ENCODE measurements at places on chromosomes 3 and 15.

- DNase-seq = no peak
Measured at GRCh38 chr3:183933160-183933559, 48.5 kb upstream of the PARL start.

GRCh38 chr15:38072348-38073177, 138.1 kb downstream of the TMCO5A start:
- peak; percentile 78 for DNase-seq

DNA sequence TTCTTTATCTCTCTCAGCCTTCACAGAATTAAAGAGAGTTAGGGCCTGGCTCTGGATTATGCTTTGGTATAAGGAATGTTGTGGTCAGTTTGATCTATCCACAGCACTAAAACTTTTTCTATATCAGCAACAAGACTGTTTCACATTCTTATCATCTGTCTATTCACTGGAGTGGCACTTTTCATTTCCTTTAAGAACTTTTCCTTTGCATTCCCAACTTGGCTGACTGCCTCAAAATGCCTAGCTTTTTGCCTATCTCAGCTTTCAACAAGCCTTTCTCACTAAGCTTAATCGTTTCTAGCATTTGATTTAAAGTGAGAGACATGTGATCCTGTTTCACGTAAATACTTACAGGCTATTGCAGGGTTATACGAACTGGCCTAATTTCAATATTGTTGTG, 471.8 kb downstream of the GBE1 start:
- peak; percentile 64 for DNase-seq

DNA sequence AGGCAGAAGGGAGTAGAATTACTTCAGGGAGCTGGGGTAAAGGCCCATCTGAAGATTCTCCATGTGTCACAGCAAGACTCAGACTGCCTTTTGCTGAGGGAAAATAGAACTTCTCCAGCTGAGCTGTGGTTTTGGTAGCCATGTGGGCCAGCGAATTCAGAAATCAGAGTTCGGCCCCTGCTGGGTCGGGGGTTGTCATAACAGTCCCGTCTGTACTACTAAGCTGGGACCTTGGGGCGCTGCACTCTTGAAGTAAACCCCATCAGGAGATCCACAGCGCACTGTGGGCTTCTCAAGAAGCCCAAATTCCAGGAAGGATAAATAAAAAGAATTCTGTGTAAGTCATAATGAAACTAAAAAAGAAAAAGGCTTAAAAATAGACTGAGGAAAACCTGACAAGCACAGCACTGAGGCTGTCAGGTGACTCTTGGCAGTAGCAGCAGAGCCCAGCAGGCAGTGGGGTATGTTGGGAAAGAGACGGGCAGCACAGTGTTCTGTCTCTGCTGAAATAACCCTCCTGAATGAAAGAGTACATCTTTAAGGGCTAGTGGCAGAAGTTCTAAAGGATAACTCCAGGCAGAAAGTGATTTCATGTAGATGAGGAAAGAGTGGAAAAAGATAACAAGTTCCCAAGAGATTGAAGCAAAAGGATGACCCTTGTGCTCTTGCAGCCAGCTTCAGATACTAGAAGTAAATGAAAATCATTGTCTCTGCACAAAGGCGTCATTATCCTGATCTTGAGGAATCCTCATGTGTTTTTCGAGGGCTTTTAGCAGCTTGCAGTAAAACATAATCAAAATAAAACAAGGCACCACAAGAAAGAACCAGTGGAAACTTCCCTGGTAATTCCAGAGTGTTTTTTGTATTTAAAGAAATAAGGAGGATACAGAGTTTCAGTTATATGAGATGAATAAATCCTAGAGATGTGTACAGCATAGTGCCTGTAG, 74.5 kb downstream of the RAB7A start:
- no peak for DNase-seq

DNA sequence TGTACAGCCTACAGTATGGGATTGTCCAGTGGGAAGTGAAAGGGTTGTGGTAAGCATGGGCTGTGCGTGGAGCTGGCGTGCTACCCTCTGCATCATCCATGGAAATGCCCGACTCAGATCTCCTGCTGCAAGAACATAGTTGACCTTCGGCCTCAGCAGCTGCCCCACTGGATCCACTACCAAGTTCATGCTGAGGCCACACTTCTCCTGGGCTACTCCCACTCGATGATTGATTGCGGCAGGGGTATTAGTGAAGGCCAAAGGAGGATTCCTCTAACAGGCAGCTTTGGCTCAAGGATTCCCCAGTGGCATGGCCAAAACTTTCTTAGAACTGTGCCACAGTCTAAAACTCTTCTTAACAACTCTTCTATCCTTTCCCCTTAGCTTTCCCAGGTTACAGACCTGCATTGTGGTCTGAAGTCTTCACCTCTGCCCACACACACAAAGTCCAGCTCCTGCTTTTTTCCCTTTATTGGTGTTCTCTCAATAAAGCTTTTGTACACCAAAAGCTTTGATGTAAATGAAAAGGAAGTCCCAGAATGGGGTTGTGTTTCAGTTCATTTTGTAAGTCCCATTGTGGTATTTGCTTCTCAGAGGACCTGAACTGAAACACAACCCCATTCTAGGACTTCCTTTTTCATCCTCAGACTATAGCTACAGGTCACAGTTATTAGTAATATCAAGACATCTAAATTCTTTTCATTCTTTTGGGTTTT, 4.9 kb upstream of the TBC1D5 start:
- DNase-seq = no peak

GRCh38 chr3:72149645-72150300, 364.8 kb upstream of the PROK2 start:
- DNase-seq = no peak

DNA sequence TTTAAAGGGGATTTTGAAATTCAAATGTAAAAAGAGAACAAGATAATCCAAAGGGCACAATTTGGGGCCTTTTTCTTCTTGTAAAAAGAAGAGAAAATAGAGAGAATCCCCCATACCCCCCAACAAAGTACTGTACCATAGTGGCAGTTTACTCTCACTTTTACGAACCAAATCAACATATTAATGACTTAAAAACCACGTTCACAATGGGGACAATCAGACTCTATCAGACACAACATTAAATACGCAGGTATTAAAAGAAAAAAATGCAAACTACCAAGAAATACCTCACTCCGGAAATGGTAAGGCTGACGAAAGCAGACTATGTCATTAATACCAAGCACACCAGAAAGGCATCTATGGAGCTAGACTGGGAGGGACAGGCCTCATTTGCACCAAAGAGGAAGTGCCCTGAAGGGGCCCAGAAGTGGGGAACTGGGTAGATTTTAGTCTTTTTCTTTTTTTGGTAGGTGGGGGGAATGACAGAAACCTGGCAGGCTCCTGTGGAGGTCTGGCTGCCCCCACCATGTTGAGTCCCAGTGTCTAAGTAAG, 134.3 kb downstream of the TIGIT start:
- no peak for DNase-seq

DNA sequence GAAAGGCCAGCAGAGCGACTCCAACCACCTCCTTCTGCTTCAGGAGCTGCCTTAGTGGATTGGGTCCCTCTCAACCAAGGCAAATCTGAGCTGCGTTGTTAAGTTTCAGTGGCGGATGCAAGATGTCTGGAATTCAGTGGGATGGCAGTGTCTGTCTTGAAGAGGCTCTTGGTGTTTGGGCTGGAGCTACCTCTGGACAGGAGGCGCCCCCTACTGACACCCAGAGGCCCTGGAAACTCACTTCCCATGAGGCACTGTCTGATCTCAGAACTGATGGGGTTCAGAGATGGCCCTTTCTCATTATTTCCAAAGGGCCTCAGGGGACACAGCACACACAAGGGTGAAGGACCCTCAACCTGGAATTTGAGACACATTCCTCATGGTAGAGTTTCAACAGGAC, 6.0 kb upstream of the SLC28A1 start:
- DNase-seq = peak; percentile 34

GRCh38 chr3:50570508-50571279, 1.4 kb downstream of the HEMK1 start:
- DNase-seq = no peak

GRCh38 chr3:34090876-34091275, 292.4 kb downstream of the PDCD6IP start:
- no peak for DNase-seq

- no peak for DNase-seq
Measured at GRCh38 chr15:78182336-78182700, 33.2 kb downstream of the IDH3A start.

DNA sequence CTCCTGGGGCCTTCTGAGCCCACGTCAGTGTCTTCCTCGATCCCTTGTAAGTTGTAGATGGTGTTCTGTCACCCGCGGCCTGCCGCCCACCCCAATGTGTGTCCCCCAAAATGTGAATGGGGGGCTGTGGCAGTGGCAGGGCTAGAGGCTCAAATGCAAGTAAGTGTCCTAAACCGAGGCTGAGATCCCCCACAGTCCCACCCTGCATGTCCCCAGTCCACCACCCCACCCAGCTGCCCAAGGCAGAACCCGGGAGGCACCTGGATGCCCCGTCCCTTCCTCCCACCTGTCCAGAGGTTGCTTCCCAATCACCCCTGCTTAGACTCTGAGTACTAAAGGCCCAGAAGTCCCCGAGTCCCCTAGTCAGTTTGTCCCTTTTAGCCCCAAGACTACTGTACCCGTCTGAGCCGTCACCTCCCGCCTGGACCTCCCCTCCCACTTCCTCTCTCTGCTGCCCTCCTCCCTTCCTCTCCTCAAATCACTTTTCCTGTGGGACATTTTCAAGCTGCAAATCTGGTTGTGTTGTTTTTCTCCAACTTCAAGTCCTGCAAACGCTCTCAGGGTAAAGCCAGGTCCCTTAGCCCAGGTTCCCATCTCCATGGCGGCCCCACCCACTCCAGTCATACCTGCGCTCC, 11.8 kb upstream of the PLXND1 start:
- no peak for DNase-seq

DNA sequence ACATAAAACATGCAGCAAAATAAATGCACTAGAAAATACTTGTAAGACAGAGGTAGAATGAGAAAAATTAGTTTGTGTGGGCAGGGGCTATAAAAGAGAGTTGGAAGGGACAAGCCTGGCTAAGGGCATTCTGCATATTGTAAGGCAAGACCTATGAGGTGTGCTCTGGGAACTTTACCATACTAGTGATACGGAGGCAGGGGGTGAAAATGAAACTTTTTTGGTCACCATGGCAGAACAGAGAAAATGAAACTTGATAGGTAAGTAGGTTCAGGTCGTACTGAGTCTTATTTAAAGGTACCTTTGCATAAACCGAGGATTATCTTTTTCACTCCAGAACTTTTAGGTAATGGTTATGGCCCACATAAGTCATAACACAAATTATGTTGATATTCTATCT, 74.7 kb upstream of the ACKR4 start:
- DNase-seq = no peak

- peak; percentile 77 for DNase-seq
Measured at GRCh38 chr3:100968932-100969906, 24.0 kb downstream of the ABI3BP start.

- DNase-seq = peak; percentile 11
Measured at GRCh38 chr15:55879181-55879580, 114.2 kb downstream of the NEDD4 start.

DNA sequence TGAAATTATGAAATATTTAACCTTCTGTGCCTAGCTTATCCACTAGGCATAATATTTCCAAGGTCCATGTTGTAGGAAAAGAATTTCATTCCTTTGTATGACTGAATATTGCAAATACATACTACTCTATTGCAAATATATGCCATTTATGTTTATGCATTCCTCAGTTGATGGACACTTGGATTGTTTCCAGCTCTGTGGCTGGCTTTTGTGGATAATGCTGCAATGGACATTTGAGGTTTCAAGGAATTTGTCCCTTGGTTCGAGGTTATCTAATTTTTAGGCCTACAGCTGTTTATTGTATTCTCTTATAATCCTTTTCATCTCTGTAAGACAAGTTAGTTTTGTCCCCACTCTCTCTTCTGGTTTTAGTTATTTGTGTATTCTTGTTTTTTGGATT, 7.7 kb upstream of the AADACL2 start:
- peak; percentile 24 for DNase-seq

- peak; percentile 20 for DNase-seq
Measured at GRCh38 chr3:58659051-58659675, 7.4 kb downstream of the FAM3D start.

DNA sequence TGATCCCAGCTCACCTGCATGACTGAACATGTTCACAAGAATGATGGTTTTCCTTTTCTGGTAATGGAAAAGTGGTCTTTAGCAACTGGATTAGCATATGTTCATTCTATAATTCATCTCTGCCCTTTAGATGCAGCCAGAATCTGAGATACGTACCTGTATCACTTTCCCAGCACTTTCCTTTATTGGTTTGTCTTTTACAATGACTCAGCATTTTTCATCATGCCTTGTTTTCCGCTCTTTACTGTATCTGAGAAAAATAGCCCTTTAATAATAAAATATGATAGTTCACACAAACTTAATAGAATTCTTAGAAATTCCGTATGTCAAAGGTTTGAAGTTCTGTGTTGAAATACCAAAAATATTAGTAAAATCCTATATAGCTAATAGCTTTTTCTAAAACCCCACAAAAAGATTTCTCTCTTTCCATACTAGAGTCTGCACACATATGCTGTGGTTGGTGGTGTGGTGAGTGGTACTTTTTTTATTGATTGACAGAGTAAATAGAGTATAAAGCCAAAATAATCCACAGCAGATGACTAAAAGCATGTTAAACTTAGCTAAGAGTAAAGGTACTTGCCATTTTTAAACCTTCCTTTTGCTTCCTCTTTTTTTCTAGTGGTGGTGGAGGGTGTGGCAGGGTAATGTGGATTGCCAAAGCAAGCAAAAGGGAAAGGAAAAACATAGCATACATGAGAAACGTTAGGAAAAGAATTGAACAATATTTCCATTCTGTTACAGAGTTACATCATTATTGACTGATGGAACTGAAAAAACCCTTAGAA, 328.9 kb upstream of the RBMS3 start:
- DNase-seq = no peak

- no peak for DNase-seq
Measured at GRCh38 chr3:175005193-175005592, 146.1 kb downstream of the NAALADL2 start.

GRCh38 chr15:31366169-31366734, 39.6 kb downstream of the KLF13 start:
- DNase-seq = peak; percentile 12

DNA sequence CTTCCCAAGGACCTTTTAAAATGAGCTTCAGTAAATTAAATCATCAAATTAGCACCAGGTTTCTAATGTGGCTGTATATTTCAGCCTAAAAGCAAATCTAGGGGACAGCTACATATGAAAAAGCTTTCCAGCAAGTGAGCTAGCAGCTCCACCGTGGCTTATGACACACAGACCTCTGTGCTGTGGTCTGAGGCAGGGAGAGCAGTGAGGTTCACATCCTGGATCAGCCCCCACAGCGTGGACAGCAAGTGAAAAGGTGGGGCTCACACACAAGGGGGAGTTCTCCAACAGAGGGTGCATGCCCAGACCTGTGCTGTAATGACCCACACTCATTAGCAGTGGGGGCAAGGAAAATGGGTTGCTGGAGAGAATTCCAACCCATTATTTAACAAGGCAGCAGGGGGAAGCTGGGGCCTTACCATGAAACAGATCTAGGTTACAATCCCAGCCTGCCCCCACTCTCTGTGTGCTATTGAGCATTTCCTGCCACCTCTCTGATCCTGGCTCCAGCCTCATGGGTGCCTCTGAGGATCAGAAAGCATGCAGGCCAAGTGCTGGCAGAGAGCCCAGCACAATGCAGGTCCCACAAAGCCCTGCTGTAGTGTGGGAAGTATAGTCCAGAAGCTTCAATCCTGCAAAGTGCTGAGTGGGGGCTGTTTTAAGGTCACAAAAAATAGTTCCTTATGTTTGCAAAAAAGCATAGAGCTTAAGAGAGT, 48.2 kb downstream of the RASGRF1 start:
- no peak for DNase-seq
